Activated naive CD8-positive, alpha-beta T cell treated with anti-CD3 and anti-CD28 coated beads for 36 hours (primary cell): ENCODE measurements at places on chromosomes 2 and 18. TPM values are rescaled to one million over a fixed set of nuclear protein-coding genes. Genes with fewer than 3 reads are reported as not detected.
A peak's percentile ranks its signal among the peaks of the same experiment; 100 is the strongest.

DNA sequence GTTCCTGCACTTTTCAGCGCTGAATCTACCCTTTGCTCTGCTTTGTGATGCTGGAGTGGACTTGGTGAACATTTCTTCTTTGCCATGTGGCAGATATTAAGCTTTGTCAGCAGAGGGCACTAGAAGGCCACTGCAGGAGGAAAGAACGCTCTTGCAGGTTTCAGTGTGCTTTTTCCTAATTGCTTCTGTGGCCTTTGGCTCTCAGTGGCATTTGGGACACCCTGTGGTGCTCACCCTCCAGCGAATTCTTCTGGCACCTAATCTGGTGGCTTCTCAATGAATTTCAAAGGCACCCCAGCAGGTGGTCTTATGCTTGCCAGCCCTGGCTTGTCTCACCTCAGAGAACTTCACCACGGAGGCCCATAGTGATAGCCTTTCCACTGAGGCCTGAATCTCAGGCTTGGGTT lies 146.7 kb downstream of the MYO3B start:
- peak; percentile 37 for DNase-seq

Gene PLEKHH2
- 0.64 TPM for total RNA-seq

Gene CTDSP1
- total RNA-seq = 73.5 TPM

GRCh38 chr2:39837856-39838453 lies 58.9 kb upstream of the THUMPD2 start:
- no peak for DNase-seq

GRCh38 chr2:112462178-112462577 lies 19.8 kb upstream of the TTL start:
- no peak for DNase-seq

DNA sequence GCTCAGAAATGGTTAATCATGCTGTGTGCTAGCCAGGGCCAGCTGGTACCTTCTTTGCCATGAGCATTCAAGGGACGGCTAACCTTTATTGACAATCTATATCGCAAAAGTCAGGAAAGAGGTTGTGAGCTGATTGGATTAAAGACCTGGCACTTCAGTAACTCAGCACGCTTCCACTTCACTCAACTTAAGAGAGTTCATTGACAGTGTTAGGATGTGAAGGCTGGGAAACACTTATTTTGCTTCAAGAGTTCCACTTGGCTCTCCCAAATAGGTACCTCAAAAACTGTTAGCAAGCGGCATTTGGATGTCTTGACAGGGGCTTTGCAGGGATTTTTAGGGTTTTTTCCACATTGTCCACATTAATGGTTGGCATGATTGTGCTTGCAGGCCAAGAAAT lies 25.1 kb upstream of the TXNDC2 start:
- no peak for DNase-seq

DNA sequence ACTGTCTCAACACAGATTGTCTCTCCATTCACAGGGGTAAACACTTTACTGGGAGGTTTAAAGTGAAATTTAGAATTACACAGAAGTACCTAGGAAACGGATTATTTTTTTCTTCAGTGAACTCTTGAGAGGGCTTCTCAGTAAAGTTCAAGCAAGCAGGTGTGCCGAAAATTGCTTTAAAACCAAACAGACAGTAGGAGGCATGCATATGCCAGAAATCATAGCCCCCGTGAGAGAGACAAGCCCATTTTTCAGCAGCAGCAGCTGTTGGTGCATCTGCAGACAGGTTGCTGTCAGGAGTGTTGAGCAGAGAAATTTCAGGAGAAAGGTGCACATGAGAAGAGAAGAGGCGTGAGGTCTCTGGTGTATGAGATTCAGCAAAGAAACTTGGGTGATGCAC lies 2115.5 kb upstream of the CELF4 start:
- DNase-seq = no peak
